ENCODE measurements at places on chromosomes 7 and 10.

- no peak for DNase-seq
Measured at GRCh38 chr10:108586424-108586823, 1336.9 kb downstream of the XPNPEP1 start.

GRCh38 chr7:15851201-15851600 is 164.7 kb upstream of the MEOX2 start:
- no peak for DNase-seq

GRCh38 chr7:72038022-72038732 is 374.0 kb downstream of the CALN1 start:
- no peak for DNase-seq

- peak; percentile 26 for DNase-seq
Measured at GRCh38 chr10:62373995-62374861, at the start of gene ZNF365. TSS of gene ZNF365 (plus strand) at chr10:62374369. CDS start at chr10:62376194, 1,825 bp downstream.

DNA sequence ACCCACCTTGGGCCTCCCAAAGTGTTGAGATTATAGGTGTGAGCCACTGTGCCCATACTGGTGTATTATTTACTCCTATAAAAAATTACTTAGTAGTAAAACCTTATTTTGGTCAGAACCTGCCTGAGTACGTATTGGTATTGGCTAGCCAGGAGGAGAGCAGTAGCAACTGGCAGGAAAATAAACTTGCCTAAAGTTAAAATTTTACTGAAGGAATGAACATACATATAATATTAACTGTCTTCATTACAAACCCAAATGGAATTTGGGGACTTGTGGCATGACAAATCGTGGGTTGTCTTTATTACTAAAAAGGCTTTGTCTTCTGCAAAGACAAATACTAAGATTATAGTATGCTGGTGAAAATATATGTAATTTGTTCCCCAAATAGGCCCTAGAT is 8.4 kb downstream of the RAB18 start:
- DNase-seq: no peak

- no peak for DNase-seq
Measured at GRCh38 chr7:128098629-128099028, 67.4 kb upstream of the LRRC4 start.

- DNase-seq: no peak
Measured at GRCh38 chr7:81404669-81405068, 365.2 kb downstream of the HGF start.

GRCh38 chr10:71712572-71713134 is 6.9 kb downstream of the C10orf105 start:
- DNase-seq: no peak

GRCh38 chr7:40133561-40134427 is 628 bp downstream of the MPLKIP start:
- DNase-seq: no peak

DNA sequence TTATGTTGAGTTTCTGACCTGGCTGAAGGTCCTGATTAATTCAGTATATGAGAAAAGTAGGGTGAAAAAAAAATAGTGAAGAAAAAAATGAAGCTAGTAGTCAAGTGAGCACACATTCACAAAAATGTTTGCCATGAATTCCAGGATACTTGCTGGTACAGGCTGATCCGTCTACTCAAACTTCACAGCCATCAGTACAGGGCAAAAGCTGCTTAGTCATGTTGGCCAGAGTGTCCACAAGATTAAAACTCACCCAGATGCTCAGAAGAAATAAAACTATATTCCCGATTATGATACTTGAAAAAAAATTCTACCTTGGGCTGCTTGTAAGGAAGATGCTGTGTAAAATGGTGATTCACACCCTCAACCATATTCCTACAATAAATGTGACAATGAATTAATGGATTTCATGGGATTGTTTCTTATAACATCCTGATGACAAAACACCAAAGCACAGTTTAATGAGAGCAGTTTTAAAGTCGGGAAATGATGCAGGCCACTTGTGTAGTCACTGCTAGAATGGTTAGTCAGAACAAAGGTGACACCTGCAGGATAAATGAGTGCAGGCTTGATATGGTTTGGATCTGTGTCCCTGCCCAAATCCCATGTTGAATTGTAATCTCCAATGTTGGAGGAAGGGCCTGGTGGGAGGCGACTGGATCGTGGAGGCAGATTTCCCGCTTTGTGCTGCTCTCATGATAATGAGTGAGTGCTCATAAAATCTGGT is 49.2 kb upstream of the ANKRD1 start:
- no peak for DNase-seq

- no peak for DNase-seq
Measured at GRCh38 chr10:82409671-82410070, 534.7 kb downstream of the NRG3 start.

DNA sequence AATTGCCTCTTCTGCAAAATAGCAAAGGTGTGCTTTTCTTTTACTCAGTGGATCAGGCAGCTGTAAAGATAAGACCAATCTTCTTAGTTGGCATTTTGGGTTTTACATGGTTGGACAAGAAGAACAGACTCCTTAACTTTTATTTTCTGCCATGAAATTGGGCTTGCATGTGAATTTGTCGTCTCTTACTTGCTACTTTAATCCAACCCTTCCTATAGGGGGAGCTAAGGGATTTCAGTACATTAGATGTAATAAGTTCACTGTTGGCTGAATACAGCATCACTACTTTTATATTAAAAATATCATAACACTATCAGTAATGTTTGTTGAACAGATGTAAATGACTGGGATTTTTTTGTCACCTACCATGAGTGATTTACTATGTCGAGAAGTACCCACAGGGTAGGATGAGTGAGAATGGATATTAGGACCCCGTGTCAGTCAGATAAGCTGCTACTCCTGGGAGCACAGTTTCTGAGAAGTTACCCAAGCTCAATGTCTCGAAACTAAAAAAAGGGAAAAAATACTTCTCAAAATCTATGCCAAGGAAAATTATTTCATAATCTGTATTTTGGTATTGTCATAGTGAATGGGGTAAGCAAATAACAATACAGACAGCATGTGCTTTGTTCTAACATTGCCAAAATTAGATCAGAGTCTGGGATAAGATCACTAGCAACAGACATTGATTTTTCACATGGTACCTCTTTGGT is 127.4 kb upstream of the AGR3 start:
- no peak for DNase-seq

All from memory B cell (primary cell).